ENCODE measurements at places on chromosomes 6 and 20.
A peak's percentile ranks its signal among the peaks of the same experiment; 100 is the strongest.

DNA sequence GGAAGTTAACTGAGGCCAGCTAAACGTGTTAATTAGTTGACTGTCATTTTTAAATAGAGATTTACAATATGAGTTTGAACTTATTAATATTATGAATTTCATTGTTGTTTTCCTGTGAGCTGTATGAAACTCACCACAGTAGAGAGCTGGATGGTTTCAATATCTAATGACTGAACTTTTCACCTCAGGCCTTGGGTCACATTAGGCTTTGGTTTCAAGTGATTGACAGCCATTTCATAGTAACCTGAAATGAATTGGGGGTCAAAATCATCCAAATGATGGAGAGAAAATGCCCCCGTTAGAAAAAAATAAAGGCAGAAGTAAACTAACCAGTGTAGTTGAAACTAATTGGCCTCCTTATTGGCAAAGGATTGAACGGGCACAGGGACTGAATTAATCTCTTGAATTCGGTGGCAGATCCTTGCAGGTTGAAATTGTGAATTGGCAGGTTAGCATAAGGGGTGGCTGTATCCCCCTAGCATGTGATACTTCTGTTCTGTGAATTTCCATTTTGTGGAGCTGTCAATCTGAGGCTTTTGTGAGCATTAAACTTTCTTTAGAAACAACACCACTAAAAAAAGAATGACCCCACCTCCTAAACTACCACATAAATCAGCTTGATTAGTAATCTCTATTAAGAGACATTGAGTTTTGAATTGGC lies 155.1 kb upstream of the MMS22L start:
- DNase-seq, result no peak

GRCh38 chr6:139649128-139649527 lies 274.7 kb upstream of the CITED2 start:
- DNase-seq, result no peak

- no peak for DNase-seq
These were observed 2.6 kb downstream of the SPACA1 start for GRCh38 chr6:88050140-88050818.

- no peak for DNase-seq
These were observed 85.0 kb downstream of the DTD1 start for GRCh38 chr20:18672834-18673233.

DNA sequence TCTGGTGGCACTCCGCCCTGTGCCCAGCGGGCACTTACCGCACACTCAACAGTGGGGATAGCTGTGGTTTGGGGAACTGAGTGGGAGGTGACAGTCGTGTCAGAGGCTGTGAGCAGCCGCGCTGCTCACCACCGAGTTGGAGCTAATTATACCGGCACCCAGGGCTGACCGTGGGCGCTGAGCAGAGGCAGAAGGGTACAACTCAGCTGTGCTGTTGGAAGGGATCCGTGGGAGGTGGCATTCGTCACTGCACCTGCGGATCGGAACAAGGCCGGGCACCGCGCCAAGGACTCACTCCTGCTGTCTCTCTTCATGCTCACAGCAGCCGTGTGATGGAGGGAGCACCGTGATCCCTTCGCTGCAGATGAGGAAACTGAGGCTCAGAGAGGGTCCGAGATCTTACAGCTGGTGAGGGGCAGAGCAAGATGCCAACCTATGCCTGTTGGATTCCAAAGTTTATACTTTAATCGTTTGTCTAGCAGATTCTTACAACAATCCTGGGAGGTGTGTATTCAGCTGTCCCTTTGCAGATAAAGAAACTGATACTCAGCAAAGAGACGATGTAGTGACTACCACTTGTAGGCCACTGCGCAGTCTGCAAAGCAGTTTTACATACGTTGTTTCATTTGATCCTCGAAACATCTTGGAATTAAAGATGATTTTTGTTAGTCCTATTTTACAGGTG lies 713 bp upstream of the ELMO2 start:
- peak; percentile 87 for DNase-seq

GRCh38 chr20:34675993-34676641 lies 775 bp downstream of the PIGU start:
- no peak for DNase-seq

DNA sequence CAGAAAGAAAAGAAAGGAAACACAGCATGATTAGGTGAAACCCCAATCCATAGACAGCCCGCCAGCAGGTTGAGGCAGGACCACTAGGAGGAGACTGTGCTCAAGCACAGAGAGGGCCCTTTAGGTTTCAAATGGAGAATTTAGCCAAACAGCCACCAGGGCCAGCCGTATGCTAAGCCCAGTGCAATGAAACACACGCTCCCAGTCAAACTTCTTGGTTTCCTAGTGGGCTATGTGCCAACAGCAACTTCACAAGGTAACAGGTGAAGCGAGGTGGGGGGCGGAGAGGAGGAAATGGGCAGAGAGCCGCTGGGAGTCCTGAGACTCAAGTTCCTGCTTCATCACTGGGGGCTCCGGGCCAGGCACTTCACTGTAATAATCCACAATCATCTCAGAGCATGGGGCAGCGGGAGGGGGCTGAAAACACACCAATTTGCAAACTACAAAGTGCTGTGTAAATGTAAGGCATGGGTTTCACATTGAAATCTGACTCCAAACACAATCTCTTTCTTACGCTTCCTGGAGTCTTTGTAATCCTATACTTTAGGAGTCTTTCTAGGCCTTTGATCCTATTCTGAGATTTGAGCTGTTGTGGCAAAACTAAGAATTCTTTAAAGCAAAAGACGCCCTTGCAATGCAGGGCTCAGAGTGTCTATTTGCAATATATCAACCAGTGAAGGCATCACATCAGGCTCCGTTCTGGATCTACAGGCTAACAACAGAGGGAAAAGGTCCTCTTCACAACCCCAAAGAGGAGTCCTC lies 117.3 kb downstream of the OPRM1 start:
- no peak for DNase-seq

- peak; percentile 97 for DNase-seq
These were observed 18.1 kb downstream of the ACSS1 start for GRCh38 chr20:25039697-25040437.

GRCh38 chr20:40532103-40532502 lies 156.9 kb downstream of the MAFB start:
- no peak for DNase-seq

- DNase-seq, result no peak
These were observed 472.1 kb upstream of the RNF217 start for GRCh38 chr6:124490122-124490521.

DNA sequence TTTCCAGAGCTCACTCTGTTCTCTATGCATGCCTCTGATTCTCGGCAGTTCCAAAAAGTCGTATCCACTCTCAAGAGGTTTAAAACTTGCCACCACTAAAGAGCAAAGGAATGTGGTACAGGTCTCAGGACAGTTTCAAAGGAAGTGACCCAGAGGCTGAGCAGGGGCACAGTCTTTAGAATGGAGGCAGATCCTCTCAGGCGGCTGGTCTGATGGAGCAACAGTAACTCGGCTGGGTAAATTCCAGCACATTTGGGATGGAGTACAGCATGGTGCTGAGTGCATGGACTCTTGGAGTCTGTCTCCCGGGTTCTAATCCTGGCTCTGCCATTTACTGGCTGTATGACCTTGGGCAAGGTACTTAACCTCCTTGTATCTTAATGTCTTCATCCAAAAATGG lies 88.1 kb upstream of the BACH2 start:
- DNase-seq, result no peak

GRCh38 chr6:157253699-157254098 lies 69.6 kb downstream of the TMEM242 start:
- no peak for DNase-seq

- no peak for DNase-seq
These were observed 90.0 kb upstream of the BHLHE23 start for GRCh38 chr20:63096681-63097335.

DNA sequence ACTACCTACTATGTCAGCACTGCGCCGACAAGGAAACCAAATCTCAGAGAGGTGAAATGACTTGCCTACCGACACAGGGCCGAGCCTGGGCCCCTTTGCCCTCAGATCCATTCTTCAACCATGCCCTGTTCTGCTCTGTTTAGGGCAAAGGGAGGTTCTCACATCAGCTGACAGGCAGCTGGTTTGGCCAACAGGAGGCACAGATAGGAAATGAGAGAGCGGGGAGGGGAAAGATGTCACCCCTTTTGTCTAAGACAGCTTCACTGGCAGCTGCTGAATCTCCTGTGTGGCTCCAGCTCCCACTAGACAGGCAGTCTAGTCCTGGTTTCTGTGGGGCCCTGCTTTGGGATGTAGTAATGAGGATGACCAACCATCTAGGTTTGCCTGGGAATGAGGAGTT lies 158.7 kb downstream of the TMEM200A start:
- no peak for DNase-seq

DNA sequence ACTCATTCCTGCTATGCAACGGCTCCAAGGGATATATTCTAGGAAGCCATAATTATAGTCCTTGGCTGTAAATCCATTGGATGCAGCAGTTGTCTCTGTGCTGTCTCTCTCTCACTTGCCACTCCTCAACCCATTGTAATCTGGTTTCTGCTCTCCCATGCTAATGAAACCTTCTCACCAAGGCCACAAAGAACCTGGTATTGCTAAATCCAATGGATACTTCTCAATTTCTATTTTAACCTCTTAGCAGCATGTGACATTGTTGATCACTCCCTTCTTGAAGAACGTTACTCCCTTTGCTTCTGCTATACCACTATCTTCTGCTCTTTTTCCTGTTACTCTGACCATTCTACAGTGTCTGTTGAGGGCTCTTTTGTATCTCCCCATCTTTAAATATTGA lies 39.8 kb upstream of the GCLC start:
- no peak for DNase-seq

DNA sequence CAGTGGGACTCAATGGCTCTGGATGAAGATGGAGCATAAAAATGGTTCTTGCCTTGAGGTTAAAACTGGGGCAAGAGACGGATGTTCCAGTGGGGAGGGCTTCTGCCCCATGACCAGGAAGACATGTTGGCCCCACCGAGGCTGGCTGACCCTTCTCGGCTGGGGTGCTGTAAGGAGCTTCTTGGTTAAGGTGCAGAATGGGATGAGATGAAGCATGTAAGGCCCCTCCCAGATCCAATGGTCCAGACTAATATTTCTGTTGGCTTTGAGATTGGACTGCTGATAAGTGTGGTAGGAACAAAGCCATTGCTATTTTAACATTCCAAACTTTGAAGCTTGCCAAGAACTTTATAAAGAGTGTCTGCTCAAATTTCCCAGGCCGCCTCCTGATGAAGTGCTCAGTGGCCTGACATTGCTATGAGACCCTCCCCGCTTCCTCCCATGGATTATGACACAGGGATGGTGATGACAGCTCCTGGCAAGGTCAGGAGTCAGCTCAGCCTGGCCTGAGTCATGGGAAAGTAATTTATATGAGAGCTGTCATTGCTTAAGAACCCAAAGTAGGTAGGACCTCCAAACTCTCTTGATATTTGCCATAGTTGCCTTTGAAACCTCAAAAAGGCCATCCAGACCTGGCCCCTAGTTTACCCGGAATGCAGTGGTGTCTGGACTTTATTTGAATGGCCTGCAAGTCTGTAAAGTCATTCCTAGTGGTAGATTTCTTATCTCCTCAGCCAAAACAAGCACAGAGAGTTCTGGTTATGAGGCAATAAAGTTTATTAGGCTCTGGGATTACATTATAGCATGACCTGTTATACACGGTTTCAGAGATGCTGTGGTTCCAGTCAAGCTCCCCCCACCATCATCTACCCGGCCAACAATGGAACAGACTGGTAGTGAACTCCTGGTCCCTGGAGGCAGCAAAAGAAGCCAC lies 55.2 kb downstream of the TGM2 start:
- DNase-seq, result peak; percentile 86

- DNase-seq, result no peak
These were observed 5.9 kb upstream of the CSTL1 start for GRCh38 chr20:23433628-23434027.

- DNase-seq, result no peak
These were observed 133.5 kb upstream of the TMEM170B start for GRCh38 chr6:11404081-11404480.

DNA sequence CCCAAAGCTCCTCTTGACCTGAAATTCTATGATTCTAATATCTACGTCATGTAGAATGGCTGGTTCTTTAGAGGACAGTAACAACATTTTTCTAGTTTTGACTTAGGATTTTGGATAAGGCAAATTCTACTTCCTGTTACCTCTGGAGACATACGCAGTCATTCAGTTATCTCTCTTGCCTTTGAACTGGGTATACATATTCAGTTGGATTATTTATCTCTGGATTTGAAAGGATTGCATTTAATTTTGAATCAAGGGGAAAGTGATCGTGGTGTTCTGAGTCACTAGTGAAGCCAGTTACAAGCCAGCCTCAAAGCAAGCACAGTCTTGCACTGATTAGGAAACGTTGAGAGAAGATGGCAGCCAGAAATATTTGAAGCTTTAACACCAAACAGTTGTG lies 35.3 kb upstream of the BCAS1 start:
- no peak for DNase-seq

DNA sequence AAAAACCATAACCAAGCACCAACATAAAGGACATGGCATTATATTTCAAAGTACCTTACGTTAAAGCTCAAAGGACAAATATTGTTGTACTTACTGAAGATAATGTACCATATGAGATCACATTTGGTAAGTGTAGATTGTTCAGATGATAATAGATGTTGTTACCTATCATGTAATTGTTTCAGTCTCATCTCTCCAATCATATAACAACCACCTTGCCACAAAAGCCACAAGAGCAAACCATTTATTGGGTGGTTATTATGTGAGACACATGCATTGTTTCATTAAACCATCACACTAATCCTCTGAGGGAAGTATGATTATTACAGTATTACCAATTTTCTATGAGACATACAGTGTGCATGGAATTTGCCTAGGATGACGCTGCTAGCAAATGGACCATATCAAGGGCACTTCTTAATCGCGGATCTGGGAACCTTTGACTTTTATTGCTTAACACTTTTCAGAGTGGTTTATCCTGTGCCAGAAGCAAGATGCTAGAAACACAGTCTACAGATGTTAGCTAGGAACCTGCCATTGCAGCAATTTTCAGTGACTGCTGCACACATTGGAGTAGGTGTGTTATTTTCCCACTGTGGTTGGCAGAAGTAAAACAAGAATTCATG lies 149.8 kb upstream of the AKIRIN2 start:
- DNase-seq, result no peak

DNA sequence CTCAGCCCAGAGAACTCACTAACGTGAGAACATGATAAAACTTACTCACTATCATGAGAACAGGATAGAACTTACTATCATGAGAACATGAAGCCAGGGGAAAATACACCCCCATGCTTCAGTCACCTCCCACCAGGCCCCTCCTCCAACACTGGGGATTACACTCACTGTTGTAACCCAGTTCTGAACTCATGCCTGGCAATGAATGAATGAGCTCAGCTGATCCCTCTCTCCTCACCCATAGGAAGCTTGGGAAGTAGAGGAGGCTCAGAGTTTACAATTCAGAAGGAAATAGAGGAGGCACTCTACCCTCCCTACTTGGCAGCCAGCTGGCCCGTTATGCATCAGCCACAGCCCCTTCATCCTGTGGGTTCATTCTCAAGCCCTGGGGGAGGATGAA lies 102.5 kb downstream of the EYA2 start:
- no peak for DNase-seq

GRCh38 chr6:20441921-20442320 lies 40.2 kb downstream of the E2F3 start:
- DNase-seq, result no peak

DNA sequence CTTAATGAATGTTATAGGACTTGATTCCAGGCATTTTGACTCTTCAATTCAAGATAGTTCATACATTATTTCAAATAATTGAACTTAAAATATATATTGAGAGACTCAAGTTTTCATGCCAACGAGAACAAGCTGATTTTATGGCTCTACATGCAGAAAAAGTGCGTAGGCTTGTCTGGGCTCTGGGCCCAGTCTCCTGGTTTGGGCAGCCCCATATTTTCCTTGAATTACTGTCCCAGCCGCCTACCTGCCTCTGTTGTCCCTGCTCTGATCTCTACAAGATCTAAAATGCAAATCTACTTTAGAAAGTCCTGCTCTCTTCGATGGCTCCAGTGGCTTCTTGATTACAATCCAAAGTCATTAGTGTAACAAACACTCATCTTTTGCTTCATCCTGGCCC lies 537.4 kb upstream of the CHD6 start:
- no peak for DNase-seq
